ENCODE measurements at places on chromosomes 5 and 9.

DNA sequence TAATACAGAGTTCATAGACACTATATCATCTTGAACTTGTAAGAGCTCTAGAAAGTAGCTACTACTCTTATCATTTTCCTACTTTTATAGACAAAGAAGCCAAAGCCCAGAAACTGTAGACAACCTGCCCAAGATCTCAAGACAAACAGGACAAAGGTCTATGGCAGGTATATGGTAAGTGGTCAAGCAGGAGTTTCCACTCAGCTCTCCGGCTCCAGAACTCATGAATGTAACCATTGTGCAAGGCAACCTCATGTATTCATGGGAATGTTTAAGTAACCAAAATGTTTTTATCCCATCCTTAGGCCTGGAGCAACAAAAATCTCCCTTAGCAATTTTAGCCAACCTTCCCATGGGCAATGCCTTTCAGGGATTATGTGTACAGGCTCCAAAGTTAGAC is 163.4 kb upstream of the PUM3 start:
- DNase-seq = no peak

DNA sequence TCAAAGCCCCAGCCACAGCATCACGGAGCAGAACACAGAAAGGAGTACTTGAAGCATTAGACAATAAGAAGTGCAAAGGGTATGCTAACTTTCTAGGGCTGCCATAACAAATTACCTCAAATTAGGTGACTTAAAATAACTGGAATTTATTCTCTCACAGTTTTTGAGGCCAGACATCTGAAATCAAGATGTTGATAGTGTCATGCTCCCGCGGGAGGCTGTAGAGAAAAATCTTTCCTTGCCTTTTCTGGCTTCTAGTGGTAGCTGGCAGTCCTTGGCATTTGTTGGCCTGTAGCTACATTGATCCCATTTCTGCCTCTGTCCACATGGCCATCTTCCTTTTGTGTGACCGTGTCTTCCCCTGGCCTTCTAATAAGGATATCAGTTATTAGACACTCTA is 51.9 kb upstream of the SPDL1 start:
- DNase-seq = no peak

- no peak for DNase-seq
Observed at GRCh38 chr9:127130661-127131538, 8.5 kb upstream of the ANGPTL2 start.

GRCh38 chr5:145072889-145073288 is 762.3 kb downstream of the PRELID2 start:
- DNase-seq = no peak

DNA sequence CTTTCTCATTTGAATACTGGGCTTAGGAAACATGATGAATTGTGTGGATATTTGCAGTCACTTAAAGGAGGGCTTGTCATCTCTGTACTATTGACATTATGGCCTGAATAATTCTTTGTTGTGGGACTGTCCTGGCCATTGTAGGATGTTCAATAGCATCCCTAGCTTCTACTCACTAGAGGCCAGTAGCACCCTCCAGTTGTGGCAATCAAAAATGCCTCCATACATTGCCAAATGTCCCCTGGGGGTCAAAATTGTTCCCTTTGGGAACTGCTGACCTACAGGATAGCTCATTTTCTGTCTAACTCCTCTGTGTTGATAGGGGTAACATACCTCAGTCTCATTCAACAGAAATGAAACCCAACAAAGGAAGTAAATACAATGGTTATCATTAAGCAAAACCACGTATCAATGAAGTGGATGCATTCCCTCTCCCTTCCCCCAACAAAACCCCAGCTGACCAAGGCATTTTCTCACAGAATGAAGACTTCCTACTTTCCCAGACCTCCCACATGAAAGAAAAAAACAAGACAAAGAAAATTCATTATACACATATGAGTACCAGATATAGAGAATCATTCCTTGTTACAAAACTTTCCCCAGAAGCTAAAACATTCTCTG is 18.1 kb downstream of the FYB1 start:
- no peak for DNase-seq

GRCh38 chr9:130971294-130971849 is 32.3 kb upstream of the FIBCD1 start:
- DNase-seq = no peak

DNA sequence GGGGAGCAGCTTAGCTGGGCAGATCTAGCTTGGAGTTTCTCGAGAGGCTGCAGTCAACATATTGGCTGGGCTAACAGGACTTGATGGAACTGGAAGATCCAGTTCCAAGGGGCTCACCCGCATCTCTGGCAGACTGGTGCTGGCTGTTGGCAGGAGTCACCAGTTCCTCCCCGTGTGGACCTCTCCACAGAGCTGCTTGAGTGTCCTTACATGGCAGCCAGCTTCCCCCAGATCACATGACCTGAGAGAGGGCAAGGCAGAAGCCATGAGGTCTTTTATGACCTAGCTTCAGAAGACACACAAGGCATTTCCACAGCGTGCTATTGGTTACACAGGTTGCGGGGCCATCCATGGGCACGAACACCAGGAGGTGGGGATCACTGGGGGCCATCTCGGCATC is 26.4 kb upstream of the RXRA start:
- DNase-seq = no peak

- no peak for DNase-seq
Observed at GRCh38 chr5:123116058-123116457, 27.0 kb downstream of the PRDM6 start.

- no peak for DNase-seq
Observed at GRCh38 chr9:129133082-129133481, 21.9 kb downstream of the PTPA start.

- peak; percentile 93 for DNase-seq
Observed at GRCh38 chr5:132496191-132496630, 5.6 kb upstream of the IRF1 start.

- DNase-seq = no peak
Observed at GRCh38 chr5:78926252-78926651, 58.9 kb downstream of the ARSB start.

- DNase-seq = no peak
Observed at GRCh38 chr5:1793966-1794900, 5.4 kb downstream of the MRPL36 start.

- no peak for DNase-seq
Observed at GRCh38 chr5:39606591-39606990, 181.8 kb upstream of the DAB2 start.

- DNase-seq = peak; percentile 86
Observed at GRCh38 chr5:150544611-150545219, 36.8 kb downstream of the NDST1 start.

DNA sequence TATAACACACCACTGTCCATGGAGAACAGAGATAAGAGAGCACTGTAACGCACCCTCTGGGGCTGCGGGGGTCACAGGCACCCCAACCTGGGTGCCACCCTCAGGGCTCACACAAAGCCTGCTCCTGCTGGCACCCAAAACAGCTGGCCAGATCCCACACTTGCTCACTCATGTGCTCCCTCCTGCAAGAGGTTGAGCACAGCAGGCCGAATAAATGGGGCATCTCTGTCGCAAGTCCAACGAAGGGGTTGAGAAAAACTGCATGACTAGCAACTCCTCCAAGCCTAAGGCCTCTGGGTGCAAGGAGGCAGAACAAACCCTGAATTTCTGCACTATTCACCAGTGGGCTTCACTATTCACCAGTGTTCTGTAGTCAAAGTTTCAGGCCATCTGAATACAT is 80.3 kb downstream of the SECISBP2 start:
- no peak for DNase-seq

DNA sequence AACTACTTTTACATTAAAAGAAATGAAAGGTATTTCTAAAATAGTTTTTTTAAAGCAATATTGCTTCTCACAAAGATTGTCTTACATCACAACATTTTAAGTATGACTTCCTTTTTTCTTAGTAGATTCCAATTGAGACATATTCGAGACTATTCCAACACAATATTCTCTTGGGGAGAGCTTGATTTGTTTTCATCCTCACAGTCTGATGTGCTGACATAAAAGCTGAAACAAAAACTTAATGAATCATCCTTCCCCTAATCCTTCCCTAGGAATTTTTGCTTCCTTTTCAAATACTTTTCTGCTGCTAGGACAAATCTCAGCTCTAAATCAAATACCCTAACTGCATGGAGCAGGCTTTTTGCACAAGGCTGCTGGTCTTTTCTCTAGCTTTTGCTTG is 245.8 kb upstream of the MAP3K1 start:
- no peak for DNase-seq

DNA sequence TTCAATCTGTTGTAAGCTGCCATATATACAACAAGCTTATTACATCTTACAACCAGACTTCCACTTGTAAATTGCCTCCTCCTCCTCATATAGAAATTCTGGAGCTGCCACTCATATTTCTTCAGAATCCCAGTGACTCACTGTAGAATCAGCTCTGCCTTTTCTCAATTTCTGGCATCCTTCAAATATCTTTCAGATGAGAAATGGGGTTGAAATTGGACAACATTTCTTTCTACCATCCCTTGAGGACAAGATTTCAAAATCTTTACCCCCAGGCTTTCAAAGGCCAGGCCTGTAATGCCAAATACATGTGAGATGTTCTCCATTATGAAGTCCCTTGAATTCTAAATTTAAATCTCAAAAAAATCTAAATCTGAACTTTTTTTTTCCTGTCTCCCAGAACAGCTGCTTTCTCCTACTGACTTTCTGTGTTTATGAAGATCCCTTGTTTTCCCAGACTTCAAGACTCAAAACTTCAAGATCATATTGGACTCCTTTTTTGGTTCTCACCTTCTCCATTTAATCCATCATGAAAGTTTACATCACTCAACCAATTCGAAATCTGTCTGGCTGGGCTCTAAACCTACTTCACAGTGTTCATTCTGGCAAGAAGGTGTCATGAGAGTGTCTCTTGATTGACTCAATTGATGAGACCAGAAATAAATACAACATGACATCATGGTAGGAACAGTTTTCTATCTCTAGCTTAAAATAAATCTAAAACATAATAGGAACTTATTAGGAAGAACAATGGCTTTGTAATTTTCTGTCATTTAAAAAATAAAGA is 109.8 kb downstream of the HMHB1 start:
- DNase-seq = no peak

- no peak for DNase-seq
Observed at GRCh38 chr9:126462617-126463016, 136.0 kb downstream of the MVB12B start.

- peak; percentile 70 for DNase-seq
Observed at GRCh38 chr5:35803191-35803651, 53.5 kb upstream of the IL7R start.

GRCh38 chr5:81787474-81788242 is 36.8 kb upstream of the SSBP2 start:
- DNase-seq = peak; percentile 80

DNA sequence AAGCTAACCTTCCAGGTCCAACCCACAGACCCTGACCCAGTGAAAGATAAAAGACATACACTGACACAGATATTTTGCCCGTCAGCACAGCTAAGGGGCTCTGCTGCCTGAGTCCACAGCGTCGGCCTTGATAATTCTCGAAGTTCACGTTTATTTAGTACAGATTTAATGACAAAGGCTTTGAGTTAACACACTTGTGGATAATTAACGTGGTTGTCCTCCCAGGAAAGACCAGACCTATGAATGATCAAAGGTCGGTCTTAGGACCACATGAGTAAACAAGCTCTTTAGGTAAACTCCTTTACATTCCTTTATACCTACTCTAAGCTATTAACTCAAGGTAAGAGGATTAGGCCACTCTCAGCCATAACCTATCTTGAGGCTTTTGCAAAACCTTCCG is 11.3 kb upstream of the TEX10 start:
- no peak for DNase-seq

GRCh38 chr5:174790906-174791305 is 66.5 kb downstream of the MSX2 start:
- no peak for DNase-seq

DNA sequence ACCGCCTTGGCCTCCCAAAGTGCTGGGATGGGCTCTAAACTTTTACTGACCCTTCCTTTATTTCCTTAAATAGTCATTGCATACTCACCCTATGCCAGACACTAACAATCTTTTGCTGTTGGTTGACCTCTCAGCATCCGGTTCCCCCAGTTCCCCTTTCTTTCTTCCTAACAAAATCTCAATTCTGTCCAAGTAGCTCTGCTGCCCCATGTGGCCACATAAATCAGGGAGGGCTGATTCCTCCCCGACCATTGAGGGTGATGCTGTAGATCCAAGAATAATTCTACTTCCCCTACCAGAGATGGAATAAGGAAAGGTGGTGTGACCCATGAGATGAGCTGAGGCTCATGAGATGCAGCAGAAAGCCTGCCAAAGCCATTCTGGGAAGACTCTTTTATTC is 315.3 kb upstream of the MSX2 start:
- DNase-seq = no peak

DNA sequence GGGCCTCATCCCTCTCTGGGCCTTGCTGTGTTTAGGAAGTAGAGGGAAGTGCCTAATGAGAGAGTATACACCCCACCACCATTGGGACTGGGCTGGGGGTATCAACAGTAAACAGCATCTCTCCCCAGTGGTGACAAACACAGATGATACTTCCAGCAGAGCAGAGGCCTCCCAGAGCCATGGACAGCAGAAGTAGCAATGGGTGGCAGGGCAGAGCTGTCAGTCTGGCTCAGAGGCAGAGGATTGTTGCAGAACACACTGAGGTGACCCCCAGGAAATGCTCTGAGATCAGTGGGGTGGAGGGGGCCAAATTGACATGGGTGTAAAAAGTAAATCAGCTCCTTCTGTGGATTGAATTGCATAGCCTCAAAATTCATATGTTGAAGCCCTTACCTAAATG is 12.1 kb upstream of the P4HA2 start:
- no peak for DNase-seq

DNA sequence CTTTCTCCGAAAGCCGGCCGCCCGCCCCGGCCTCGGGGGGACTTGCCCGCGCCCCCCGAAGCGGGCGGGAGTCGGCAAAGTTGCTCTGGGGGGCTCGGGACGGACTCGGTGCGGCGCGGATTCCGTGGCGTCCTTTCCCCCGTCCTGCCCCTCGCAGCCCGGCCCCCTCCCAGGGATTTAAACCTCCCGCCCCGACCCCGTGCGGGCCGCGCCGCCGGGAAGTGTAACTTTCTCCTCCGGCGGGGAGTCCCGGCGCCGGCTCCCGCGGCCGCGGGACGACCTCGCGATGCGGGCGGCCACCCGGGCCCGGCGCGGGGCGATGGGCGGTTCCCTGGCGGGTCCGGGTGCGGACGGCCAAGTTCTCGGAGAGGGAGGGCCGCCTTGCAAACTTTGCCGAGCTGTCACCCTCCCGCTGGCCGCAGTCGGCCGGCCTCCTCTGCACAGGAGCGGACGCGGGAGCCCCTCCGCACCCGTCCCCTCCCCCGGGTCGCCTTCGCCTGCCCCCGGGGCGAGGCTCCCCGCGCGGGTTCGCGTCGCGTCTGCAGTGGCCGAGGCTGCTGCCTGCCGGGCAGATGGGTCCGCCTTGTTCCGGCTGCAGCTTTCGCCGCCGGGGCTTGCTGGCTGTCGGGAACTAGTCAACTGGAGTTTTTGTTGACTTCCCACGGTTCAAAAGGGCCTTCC is 732 bp downstream of the PBX3 start:
- DNase-seq = peak; percentile 27

GRCh38 chr5:155943516-155944407 is 383.2 kb upstream of the SGCD start:
- peak; percentile 45 for DNase-seq

DNA sequence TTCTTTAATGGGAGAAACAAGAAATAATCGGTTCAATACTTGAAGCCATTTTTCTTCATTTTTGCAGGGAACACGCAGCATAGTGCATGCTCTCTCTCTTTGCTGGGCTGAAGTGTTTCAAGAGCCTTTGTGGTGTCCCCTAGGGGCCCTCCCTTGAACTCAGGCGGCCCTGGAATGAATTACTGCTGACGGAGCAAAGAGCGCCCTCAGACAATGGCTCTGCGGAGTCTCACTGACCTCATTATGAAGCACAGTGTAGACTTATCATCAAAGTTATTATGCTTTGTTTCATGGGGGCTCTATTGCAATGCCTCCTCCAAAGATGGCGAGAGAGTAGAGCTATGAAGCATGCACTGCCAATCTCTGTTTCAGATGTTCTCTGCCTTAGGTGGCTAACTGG is 64.8 kb upstream of the ADCY2 start:
- no peak for DNase-seq

Measured in OCI-LY7 (cell line).